ENCODE measurements at places on chromosomes 5 and 9. TPM values are rescaled to one million over a fixed set of nuclear protein-coding genes. Genes with fewer than 3 reads are reported as not detected.

Gene TNFSF15
- 10.3 TPM for total RNA-seq

Gene TAF11L10
- total RNA-seq: not detected

Gene PLPP6
- 7.5 TPM for total RNA-seq

Gene PKD2L2
- not detected for total RNA-seq

Gene EGFLAM
- total RNA-seq: 1.1 TPM

Gene HTR4
- total RNA-seq: not detected

Gene NEUROG1
- not detected for total RNA-seq

Gene MCTP1
- total RNA-seq: 45.9 TPM

Gene PCDHB5
- 8.7 TPM for total RNA-seq

Gene CRHBP
- total RNA-seq: 4.7 TPM

Gene MUSK
- total RNA-seq: not detected

Gene ACO1
- total RNA-seq: 19.4 TPM

DNA sequence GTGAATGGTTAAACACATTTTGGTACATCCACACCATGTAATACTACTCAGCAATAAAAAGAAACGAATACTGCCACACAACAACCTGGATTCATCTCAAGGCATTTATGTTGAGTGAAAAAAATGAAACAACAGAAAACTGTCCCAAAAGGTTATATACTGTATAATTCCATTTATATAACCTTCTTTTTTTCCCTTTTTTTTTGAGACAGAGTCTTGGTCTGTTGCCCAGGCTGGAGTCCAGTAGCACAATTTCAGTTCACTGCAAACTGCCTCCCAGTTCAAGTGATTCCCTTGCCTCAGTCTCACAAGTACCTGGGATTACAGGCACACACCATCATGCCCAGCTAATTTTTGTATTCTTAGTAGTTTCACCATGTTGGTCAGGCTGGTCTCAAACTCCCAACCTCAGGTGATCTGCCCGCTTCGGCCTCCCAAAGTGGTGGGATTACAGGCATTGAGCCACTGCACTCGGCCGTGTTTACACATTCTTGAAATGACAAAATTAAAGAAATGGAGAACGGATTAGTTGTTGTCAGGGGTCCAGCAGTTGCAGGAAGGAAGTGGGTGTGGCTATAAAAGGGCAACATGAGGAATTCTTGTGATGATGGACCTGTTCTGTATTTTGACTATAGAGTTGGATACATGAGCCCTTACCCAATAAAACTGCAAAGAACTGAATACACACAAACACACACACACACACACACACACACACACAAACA, 17.4 kb downstream of the PPP6C start:
- DNase-seq: no peak

DNA sequence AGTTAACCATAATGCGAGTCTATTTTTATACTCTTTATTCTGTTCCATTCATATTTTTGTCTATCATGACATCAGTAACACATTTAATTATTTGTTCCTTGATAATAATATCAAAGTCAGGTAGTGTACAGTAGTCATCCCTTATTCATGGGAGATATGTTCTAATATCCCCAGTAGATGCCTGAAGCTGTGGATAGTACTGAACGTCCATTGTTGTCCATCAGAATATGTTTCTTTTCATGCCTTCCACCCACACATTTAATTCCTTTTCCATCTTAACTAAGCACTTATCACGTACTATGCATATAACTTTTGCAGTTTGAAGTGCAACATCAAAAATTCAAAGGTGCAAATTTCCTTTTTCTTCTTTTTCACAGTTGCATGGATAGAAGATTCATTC, 53.6 kb downstream of the FER start:
- no peak for DNase-seq

- DNase-seq: peak; percentile 52
These were observed 192.3 kb downstream of the DEPDC1B start for GRCh38 chr5:60507687-60508086.

- DNase-seq: peak; percentile 8
These were observed 47.4 kb upstream of the BARX1 start for GRCh38 chr9:94002316-94003140.

DNA sequence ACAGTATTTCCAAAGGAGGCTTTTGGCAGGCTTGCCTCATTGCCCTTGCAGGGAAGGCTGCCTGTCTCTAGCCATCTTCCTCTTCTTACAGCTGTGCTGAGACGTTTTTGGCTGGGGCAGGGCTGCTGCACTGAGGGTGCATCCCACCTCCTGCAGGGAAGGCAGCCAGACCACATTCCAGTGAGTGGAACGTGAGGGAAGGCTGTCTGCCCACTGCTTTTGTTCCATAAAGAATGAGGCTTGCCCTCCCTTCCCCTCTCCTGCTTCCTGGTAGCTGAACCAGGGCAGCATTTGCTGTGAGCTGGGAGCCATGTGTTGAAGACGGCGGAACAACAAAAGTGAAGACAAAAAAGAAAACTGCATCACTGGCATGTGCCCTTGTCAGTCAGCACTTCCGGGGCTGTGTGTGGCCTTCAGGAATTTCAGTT, 16.8 kb downstream of the MGAT1 start:
- peak; percentile 72 for DNase-seq

DNA sequence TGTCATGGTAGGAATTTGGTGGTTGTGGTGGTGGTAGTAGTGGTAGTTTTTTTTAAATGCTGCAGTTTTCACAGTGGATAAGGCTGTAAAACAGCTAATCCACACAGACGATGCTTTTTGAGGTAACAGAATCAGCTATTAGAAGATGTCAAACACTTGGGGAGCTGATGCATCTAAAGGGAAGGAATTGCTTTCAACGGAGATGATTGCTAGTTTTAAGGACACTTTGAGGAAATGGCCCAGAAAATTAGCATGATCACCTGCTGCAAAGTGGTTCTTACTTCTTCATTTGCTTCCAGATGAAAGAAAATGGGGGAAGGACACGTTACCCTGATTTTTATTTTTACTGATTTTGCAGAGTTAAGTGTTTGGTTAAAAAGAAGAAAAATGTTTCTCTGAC, 178.2 kb upstream of the ATP10B start:
- DNase-seq: no peak

DNA sequence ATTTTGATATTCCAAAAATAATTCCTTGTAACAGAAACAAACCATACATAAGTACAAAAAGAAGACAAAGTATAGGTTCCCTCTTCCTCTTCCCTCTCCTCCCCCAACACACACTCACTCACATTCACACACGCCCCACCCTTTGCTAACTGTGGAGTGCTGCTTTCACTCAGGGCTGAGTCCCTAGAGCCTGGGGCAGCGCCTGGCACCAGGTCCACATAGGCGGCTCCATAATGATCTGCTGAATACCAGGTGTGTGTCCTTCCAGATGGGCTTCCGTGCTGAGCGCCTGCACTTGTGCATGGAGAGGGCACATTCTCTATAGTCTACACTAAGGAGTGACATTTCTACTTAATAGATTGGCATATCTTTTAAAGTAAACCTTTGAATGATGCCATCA, 3.7 kb downstream of the SEMA4D start:
- DNase-seq: no peak

DNA sequence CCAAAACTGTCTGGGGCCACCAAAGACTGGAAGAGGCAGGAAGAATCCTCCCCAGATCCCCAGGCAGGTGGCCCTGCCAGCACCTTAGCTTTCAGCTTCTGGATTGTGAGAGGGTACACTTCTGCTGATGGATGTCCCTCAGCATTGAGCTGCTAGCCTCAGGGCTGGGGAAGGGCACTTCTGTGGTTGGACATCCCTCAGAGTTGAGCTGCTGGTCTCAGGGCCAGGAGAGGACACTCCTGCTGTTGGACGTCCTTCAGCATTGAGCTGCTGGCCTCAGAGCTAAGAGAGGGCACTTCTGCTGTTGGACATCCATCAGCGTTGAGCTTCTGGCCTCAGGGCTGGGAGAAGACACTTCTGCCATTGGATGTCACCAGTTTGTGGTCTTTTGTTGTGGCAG, 83.8 kb upstream of the FCN1 start:
- DNase-seq: no peak

GRCh38 chr5:166991601-166992000, 1299.8 kb upstream of the WWC1 start:
- DNase-seq: no peak

DNA sequence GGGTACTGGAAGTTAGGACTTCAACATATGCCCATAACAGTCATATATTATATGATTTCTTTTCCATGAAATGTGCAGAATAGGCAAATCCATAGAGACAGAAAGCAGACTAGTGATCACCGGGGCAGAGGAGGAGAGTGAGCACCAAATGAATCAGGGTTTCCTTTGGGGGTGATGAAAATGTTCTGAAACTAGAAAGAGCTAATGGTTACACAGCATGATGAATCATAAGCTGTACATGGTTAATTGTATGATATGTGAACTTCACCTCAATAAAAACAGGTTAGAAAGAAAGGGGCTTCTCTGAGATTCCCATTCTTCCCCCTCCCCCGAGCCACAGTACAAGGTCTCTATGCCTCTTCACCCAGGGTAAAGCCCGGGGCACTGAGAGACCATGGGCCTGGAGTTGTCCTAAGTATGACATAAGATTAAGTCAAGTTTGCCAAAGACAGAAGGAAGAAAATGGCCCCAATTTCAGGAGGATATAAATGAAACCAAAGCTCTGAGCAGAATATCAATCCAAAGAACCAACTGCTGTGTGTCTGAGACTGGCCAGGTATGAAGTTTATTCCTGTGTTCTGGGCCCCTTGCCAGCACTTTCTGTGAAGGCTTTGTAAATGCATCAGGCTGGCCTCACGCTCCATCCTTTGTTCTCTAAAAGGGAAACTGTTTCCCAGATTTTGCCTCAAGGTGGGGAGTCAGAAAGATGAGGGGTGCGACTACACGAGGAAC, 243.8 kb downstream of the CDK5RAP2 start:
- no peak for DNase-seq

GRCh38 chr5:31768046-31768445, 129.1 kb downstream of the PDZD2 start:
- no peak for DNase-seq

DNA sequence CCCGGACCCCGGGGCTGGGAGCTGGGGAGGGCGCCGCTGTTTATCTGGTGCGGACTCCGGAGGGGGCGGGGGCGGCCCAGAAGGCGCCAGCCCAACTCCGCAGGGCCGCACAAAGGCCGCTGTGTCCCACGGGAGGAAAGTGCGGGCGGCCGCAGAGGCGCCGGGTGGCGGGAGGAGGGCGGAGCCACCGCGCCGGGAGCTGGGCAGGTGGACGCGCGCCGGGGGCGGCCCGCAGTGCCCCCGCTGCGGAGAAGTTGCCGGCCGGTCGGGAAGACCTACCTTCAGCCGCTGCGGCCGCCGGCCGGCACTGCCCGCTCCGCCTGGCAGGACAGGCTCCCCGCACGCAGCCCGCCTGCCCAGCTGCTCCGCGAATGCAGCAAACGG, 43.6 kb downstream of the NACC2 start:
- DNase-seq: no peak

GRCh38 chr5:33072726-33073125, 361.6 kb downstream of the NPR3 start:
- DNase-seq: peak; percentile 18

DNA sequence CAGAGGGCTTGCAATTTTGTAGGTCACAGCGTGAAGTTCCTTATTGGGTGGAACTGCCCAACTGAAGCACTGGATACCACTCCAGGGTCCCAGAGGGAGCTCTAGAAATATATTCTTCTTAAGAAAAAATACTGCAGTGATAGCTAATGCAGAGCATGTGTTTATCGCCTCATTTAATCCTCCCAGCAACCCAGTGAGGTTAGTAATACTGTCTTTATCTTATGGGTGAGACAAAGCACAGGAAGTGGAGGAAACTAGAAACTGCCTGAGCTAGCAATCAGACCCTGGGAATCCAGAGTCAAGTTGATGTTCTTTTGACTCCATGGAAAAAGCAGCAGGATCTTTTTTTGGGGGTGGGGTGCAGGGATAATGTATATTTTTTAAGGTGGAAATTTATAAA, 153.3 kb downstream of the PJA2 start:
- DNase-seq: no peak

GRCh38 chr5:160787240-160787639, 64.8 kb downstream of the ATP10B start:
- DNase-seq: no peak

DNA sequence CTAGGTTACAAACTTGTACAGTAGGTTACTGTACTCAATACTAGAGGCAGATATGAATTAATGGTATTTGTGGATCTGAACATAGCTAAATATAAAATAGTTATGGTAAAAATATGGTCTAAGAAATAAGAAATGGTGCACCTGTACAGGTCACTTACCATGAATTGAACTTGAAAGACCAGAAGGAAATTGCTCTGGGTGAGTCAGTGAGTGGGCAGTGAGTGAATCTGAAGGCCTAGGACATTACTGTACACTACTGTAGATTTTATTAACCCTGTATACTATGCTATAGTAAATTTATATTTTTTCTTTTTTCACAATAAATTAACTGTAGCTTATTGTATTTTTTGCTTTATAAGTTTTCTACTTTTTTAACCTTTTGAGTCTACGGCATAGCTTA, 1020.4 kb downstream of the CDH18 start:
- no peak for DNase-seq

DNA sequence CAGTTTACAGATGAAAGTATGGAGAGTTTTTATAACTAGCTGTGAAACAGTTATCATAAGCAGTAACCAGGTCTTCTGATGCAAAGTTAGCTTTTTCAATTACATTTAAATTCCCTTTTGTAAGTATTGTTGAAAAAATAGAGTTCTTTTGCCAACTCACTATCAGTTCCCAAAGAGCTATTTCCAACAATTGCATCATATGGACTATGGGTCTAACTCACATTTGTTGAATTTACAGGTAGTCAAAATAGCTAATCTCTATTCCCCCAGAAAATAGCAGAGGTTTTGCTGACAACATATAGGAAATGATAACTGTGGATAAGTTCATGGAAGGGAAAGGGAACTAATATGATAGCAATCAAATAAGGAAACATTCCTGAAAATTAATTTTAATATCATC, 1.4 kb downstream of the SPINK1 start:
- DNase-seq: no peak

GRCh38 chr9:21542787-21543186, 60.7 kb upstream of the IFNE start:
- DNase-seq: no peak

GRCh38 chr5:93603078-93603792, 20.2 kb downstream of the NR2F1 start:
- DNase-seq: no peak

- no peak for DNase-seq
These were observed 175.5 kb upstream of the SPRY4 start for GRCh38 chr5:142500227-142500905.

GRCh38 chr5:97297063-97297703, 114.1 kb upstream of the RIOK2 start:
- peak; percentile 1 for DNase-seq

GRCh38 chr9:121960665-121961064, 132.4 kb downstream of the TTLL11 start:
- no peak for DNase-seq

GRCh38 chr5:160852049-160852448, at the start of gene ATP10B:
Gene ATP10B (minus strand): TSS chr5:160852211. CDS start chr5:160688074, 164,137 bp downstream.
- DNase-seq: no peak

DNA sequence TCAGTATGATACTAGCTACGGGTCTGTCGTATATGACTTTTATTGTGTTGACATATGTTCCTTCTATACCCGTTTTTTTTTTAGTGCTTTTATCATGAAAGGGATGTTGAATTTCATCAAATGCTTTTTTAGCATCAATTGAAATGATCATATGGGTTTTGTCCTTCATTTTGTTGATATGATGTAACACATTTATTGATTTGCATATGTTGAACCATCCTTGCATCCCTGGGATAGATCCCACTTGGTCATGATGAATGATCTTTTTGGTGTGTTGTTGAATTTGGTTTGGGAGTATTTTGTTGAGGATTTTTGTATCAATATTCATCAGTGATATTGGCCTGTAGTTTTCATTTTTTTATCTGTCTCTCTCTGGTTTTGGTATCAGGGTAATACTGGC, 50.9 kb downstream of the OSMR start:
- DNase-seq: no peak

Measured in astrocyte (in vitro differentiated cells and primary cell).